ENCODE measurements at places on chromosomes 16 and 17. TPM values are rescaled to one million over a fixed set of nuclear protein-coding genes. Genes with fewer than 3 reads are reported as not detected.
A peak's percentile ranks its signal among the peaks of the same experiment; 100 is the strongest.

WFDC1 gene
- not detected for total RNA-seq

BRIP1 gene
- total RNA-seq, result 20.1 TPM

CDRT4 gene
- total RNA-seq, result 10.6 TPM

ALDH3A1 gene
- total RNA-seq, result not detected

MEIOB gene
- total RNA-seq, result not detected

DNA sequence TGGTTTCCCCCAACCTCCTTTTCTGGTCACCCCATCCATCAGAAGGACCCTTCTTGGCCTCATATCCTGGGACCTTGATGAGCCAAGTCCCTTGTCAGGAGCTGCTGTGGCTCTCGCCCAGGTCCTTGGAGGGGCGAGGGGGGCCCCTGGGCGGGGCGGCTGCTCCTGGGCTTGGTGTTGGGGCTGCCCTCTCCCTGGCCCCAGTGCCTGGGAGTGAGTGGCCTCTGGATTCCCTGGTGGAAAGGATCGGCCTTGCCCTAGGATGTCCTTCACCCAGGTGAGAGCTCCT, 6.2 kb upstream of the NOTUM start:
- peak overlapping the region; percentile 48 for H3K27ac ChIP-seq
- H3K27me3 ChIP-seq, result peaks cover 26% of the 10 kb centered on the region
- H3K4me1 ChIP-seq, result peaks cover 10% of the 10 kb centered on the region
- peak overlapping the region; percentile 37 for H3K4me3 ChIP-seq
- H3K36me3 ChIP-seq, result no peaks in the 10 kb centered on the region

DNA sequence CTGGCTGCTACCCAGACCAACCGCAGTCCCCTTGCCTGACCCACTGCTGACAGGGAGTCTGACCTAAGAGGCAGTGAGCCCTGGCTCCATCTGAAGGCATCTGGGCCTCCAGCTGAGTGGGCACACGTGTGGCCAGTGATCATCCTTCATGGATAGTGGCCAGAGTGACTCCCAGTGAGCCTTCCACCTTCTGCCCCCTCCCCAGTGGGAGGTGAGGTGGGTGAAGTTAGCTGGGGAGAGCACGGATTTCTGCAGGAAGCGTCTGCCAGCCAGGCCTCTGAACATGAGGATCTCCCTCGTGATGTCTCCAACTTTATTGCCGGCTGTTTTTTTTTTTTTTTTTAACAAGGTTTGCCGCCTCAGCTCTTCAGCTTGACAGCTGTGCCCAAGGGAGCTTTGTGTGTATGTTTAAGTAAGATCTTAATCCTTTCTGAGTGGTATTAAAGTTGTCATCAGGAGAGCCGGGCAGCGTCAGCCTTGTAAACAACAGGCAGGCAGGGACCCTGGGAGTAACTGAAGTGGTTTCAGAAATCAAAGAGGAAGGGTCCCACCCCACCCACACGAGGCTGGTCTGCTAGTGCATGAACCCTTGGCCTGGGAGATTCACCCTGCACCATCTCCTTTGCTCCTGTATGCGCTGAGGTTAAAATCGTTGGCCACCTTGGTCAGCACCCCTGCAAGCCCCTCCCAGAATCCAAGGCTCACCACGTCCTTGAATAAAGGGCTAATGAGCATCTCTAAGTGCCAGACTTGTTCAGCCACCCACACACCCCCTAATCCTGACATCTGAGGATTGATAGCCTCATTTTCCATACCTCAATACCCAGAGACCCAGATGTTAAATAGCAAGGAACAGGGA, 33.3 kb downstream of the RHBDL3 start:
- peaks cover 5% of the 10 kb centered on the region for H3K4me1 ChIP-seq
- H3K27me3 ChIP-seq, result peaks cover 7% of the 10 kb centered on the region
- DNase-seq, result no peak
- H3K36me3 ChIP-seq, result no peaks in the 10 kb centered on the region
- H3K27ac ChIP-seq, result no peak overlapping the region

GRCh38 chr17:4998732-4999429, 1.1 kb downstream of the KIF1C start:
- DNase-seq, result no peak
- no peaks in the 10 kb centered on the region for H3K27me3 ChIP-seq
- H3K4me3 ChIP-seq, result peak overlapping the region; percentile 89
- peaks cover 12% of the 10 kb centered on the region for H3K36me3 ChIP-seq
- peaks cover 14% of the 10 kb centered on the region for H3K4me1 ChIP-seq

DNA sequence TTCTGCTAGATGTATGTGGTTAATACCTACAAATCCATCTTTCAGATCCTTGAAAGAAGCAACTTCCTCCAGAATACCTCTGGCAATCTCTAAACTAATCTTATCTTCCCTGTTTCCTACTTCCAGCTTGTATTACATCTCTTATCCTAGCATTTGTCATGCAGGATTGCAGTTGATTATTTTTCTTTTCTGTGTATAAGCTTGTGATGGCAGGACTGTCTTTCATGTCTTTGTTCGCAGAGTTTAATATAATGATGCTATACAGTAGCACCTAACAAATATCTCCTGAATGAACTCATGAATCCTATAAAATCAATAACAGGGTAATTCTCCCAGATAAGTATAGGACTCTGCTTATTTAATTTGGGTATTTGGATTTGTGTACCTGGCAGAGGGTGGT, 12.2 kb upstream of the UBE2G1 start:
- peaks cover under 1% of the 10 kb centered on the region for H3K36me3 ChIP-seq
- H3K27me3 ChIP-seq, result no peaks in the 10 kb centered on the region

DNA sequence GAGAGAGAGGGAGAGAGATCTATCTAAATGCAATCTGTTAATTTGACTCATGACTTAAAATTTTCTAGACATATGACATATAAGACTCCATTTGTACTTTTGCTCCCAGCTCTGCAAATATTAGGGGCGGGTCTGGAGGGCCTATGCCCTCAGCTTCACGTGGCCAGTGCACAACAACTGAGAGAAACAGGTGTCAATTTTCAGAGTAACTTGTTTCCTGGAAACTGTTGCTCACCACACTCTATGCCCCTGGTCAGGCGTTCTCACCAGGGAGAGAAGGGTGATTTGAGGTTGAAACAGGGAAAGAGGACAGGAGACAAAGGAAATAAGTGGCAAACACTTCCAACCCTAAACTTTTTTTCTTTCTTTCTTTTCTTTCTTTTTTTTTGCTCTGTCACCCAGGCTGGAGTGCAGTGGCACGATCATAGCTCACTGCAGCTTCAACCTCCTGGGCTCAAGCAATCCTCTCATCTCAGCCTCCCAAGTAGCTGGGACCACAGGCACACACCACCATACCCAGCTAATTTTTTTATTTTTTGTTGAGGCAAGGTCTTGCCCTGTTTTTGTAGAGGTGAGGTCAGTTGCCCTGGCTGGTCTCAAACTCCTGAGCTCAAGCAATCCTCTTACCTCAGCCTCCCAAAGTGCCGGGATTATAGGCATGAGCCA, 270.0 kb downstream of the SLC39A11 start:
- peak overlapping the region; percentile 22 for H3K27ac ChIP-seq
- no peak overlapping the region for H3K4me3 ChIP-seq

- H3K4me3 ChIP-seq, result no peak overlapping the region
- H3K27me3 ChIP-seq, result peaks cover 17% of the 10 kb centered on the region
- no peaks in the 10 kb centered on the region for H3K4me1 ChIP-seq
- no peak for DNase-seq
- no peaks in the 10 kb centered on the region for H3K36me3 ChIP-seq
Measured at GRCh38 chr17:47265983-47266541, 12.4 kb downstream of the ITGB3 start.

DNA sequence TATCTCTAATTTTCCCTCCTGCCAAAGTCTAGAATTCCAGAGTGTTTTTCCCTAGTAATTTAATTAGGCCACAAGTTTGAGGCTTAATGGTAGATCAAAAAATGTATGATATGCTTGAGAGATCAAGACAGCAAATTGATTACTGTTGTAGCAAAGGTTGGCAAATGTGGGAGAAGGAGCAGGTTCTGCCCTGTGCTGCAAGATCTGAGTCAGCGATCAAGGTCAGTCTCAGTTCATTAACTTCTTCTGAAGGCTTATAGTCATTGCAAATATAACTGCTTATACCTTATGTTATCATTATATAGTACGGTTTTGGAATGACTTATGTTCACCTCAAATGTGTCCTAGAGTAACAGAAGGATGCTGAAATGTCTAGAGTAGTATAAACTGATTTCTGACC, 231.1 kb upstream of the TBX2 start:
- H3K36me3 ChIP-seq, result peaks cover 9% of the 10 kb centered on the region
- no peaks in the 10 kb centered on the region for H3K4me1 ChIP-seq
- no peak for DNase-seq
- H3K4me3 ChIP-seq, result no peak overlapping the region

DNA sequence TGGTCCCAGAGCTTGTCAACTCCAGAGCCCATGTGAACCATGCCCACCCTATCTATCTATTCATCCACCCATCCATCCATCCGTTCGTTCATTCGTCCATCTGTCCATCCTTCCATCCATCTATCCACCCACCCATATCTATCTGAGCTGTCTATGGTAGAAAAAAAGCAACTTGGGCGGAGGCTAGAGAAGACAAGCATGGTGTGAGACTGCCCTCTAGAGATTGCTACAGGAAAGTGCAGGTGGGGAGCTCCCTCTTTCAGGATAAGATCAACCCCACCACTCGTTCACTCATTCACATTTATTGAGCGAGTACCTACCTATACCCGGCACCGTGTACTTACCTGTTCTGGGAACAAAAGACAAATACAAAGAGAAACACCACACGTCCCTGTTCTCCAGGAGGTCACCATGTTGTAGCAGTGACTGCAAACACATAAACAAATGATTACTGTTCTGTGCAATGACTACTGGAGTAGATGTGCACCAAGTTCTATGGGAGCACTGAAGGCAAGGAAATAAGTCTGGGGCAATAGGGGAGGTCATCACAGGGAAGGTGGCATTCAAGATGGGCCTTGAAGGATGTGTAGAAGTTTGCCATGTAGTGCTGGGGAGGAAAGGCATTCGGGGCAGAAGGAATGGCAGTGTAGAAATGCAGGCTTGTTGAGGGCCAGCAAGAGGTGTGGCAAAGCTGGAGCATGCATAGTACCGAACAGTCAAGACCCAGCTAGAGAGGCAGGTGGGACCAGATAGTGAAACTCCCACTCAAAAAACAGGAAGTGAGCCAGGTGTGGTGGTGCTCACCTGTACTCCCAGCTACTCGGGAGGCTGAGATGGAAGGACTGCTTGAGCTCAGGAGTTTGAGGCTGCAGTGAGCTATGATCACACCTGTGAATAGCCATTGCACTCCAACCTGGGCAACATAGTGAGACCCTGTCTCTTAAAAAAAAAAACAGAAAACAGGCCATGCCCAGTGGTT, 13.4 kb upstream of the ATP5MC1 start:
- no peak for DNase-seq
- H3K36me3 ChIP-seq, result no peaks in the 10 kb centered on the region
- H3K4me3 ChIP-seq, result no peak overlapping the region
- peaks cover 2% of the 10 kb centered on the region for H3K27me3 ChIP-seq

DNA sequence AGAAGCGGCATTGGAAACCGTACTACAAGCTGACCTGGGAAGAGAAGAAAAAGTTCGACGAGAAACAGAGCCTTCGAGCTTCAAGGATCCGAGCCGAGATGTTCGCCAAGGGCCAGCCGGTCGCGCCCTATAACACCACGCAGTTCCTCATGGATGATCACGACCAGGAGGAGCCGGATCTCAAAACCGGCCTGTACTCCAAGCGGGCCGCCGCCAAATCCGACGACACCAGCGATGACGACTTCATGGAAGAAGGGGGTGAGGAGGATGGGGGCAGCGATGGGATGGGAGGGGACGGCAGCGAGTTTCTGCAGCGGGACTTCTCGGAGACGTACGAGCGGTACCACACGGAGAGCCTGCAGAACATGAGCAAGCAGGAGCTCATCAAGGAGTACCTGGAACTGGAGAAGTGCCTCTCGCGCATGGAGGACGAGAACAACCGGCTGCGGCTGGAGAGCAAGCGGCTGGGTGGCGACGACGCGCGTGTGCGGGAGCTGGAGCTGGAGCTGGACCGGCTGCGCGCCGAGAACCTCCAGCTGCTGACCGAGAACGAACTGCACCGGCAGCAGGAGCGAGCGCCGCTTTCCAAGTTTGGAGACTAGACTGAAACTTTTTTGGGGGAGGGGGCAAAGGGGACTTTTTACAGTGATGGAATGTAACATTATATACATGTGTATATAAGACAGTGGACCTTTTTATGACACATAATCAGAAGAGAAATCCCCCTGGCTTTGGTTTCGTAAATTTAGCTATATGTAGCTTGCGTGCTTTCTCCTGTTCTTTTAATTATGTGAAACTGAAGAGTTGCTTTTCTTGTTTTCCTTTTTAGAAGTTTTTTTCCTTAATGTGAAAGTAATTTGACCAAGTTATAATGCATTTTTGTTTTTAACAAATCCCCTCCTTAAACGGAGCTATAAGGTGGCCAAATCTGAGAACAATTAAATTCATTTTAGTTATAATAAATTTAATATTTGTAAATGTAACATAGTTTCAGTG, 1.7 kb downstream of the HEXIM1 start:
- H3K4me3 ChIP-seq, result peak overlapping the region; percentile 99
- peak; percentile 61 for DNase-seq
- peaks cover 26% of the 10 kb centered on the region for H3K4me1 ChIP-seq
- H3K27me3 ChIP-seq, result no peaks in the 10 kb centered on the region
- H3K36me3 ChIP-seq, result peaks cover 8% of the 10 kb centered on the region
- peak overlapping the region; percentile 100 for H3K27ac ChIP-seq

- no peak for DNase-seq
- H3K36me3 ChIP-seq, result peaks cover 4% of the 10 kb centered on the region
- H3K27me3 ChIP-seq, result peaks cover 74% of the 10 kb centered on the region
- H3K27ac ChIP-seq, result no peak overlapping the region
- no peak overlapping the region for H3K4me3 ChIP-seq
Measured at GRCh38 chr16:3038896-3039295, 2.2 kb upstream of the BICDL2 start.
